ENCODE measurements at places on chromosomes 6 and 20. TPM values are rescaled to one million over a fixed set of nuclear protein-coding genes. Genes with fewer than 3 reads are reported as not detected.
A peak's percentile ranks its signal among the peaks of the same experiment; 100 is the strongest.

- peaks cover 45% of the 10 kb centered on the region for H3K4me1 ChIP-seq
- no peak for DNase-seq
- no peaks in the 10 kb centered on the region for H3K36me3 ChIP-seq
- H3K27ac ChIP-seq = no peak overlapping the region
- H3K27me3 ChIP-seq = no peaks in the 10 kb centered on the region
- no peak overlapping the region for H3K4me3 ChIP-seq
These were observed 40.9 kb downstream of the NCOA7 start for GRCh38 chr6:125831659-125832058.

DNA sequence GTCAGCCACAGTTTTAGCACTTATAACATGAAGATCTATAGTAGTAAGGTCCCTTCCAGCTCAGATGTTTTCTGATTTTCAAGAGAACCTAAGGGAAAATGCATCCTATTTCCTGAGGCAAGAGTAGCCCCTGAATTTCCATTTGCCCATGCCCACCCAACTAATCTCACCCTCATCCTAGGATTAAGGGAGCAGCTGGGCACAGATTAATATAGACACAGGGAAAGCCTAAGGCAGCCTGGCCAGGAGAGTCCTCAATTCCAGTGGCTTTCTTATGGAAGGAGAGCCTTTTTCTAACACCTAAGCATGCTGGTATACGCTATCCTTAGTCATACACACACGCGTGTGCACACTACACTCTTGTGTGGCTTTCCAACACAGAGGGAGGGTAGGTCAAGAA, 1.5 kb downstream of the APOBEC2 start:
- no peaks in the 10 kb centered on the region for H3K36me3 ChIP-seq
- DNase-seq = no peak
- no peak overlapping the region for H3K4me3 ChIP-seq
- peak overlapping the region; percentile 65 for H3K27ac ChIP-seq

- H3K36me3 ChIP-seq = no peaks in the 10 kb centered on the region
- peaks cover 52% of the 10 kb centered on the region for H3K4me1 ChIP-seq
- no peaks in the 10 kb centered on the region for H3K27me3 ChIP-seq
- H3K27ac ChIP-seq = peak overlapping the region; percentile 99
- peak overlapping the region; percentile 95 for H3K4me3 ChIP-seq
- no peak for DNase-seq
These were observed 39.2 kb downstream of the GNAS start for GRCh38 chr20:58891718-58892140.

- H3K36me3 ChIP-seq = no peaks in the 10 kb centered on the region
- no peak overlapping the region for H3K27ac ChIP-seq
- no peaks in the 10 kb centered on the region for H3K27me3 ChIP-seq
- H3K4me1 ChIP-seq = peaks cover 9% of the 10 kb centered on the region
- DNase-seq = no peak
These were observed 613.6 kb downstream of the UTRN start for GRCh38 chr6:144898741-144899140.

MUC21 gene
- not detected for total RNA-seq

CYP21A2 gene
- 1.4 TPM for total RNA-seq

SCP2D1 gene
- not detected for total RNA-seq
